ENCODE measurements at places on chromosomes 2 and 18. TPM values are rescaled to one million over a fixed set of nuclear protein-coding genes. Genes with fewer than 3 reads are reported as not detected.

The ABCG8 gene
- total RNA-seq, result 0.12 TPM

The RPRM gene
- 0.88 TPM for total RNA-seq

The RMC1 gene
- 28.4 TPM for total RNA-seq

DNA sequence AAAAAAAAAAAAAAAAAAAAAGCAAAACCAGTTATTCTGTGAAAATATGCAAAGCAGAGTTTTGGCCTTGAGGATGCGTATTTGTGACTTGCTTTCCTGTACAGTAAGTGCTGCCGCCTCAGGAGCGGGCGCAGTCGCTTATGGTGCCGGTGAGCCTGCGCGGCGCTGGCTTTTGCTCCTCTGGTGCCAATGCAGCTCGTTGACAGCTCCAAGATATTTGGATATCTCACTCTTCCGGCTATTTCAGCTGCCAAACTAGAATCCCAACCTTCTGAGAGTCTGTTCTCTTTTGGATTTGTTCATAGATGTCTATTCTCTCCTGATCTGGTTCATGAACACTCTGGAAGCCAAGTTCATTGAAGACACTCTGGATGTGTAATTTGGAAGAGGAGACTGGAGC is 184.1 kb downstream of the AGAP1 start:
- H3K27me3 ChIP-seq, result no peaks in the 10 kb centered on the region
- no peak overlapping the region for H3K4me3 ChIP-seq
- no peak overlapping the region for H3K27ac ChIP-seq
- peaks cover 4% of the 10 kb centered on the region for H3K4me1 ChIP-seq

The CHN1 gene
- 2.2 TPM for total RNA-seq
